ENCODE measurements at places on chromosomes 12 and 14.
A peak's percentile ranks its signal among the peaks of the same experiment; 100 is the strongest.

- DNase-seq: peak; percentile 18
Observed at GRCh38 chr14:86574051-86574777, 1044.3 kb downstream of the FLRT2 start.

- no peak for DNase-seq
Observed at GRCh38 chr12:3921526-3921925, 48.3 kb upstream of the PARP11 start.

DNA sequence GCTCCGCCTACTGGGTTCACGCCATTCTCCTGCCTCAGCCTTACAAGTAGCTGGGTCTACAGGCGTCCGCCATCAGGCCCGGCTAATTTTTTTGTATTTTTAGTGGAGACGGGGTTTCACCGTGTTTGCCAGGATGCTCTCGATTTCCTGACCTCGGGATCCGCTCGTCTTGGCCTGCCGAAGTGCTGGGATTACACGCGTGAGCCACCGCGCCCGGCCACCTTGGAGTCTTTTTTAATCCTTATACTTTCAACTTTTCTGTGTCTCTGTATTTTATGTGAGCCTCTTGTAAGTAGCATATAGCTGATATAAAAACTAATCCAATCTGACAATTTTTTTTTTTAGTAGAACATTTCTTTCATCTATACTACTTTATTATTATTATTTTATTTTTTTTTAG is 15.6 kb downstream of the HSD17B6 start:
- DNase-seq: no peak

DNA sequence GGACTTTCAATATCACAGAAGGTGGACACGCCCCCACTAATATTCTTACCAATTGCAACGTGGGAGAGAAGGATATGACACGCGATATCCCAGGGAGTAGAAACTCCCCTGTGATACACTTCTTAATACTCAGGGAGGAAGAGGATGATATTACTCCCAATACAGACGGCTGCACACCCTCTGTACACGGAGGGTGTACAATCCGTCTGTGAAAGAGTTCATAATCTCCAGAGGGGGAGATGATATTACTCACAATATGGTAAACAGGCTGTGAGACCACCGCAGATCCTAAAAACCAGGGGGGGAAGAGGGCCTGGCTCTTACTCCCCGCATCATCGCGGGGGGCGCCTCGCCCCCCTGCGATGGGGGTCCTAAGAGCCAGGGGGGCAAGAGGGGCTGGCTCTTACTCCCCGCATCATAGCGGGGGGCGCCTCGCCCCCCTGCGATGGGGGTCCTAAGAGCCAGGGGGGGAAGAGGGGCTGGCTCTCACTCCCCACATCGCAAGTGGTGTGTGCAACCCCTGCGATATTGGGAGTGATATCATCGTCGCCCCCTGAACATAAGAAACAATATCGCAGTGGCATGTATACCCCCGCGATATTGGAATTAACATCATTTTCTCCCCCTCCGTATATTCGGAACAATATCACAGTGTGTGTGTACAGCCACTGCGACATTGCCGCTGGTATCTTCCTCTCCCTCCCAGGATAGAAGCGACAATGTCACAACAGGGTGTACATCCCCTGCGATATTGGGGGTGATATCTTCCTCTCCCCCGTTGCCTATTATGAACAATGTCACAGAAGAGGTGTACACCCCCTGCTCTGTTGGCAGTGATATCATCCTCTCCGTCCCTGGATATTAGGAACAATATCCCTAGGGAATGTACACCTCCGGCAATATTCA is 8.9 kb upstream of the CLEC6A start:
- no peak for DNase-seq

- peak; percentile 91 for DNase-seq
Observed at GRCh38 chr12:101857043-101857558, 20.3 kb upstream of the DRAM1 start.

DNA sequence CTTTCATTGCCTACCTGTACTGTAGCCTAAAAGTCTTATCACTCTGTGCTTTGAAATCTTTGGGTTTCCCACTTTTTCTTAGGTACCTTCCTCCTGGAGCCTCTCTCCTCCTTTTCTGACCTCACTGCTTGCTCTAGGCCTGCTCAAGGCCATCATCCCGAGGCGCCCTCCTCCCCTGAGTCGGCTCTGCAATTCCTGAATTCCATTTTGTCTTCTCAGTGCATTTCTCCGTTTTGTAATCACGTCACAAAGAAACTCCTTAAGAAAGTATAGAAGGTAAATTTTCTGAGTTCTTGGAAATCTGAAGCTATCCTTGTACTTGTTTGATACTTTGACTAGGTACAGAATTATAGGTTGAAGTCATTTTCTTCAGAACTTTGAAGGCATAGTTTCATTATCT is 25.2 kb downstream of the ZC3H14 start:
- no peak for DNase-seq

GRCh38 chr14:101072945-101073597 is 169.5 kb upstream of the RTL1 start:
- DNase-seq: peak; percentile 97
